ENCODE measurements at places on chromosomes 16 and 17.

- DNase-seq: no peak
Measured at GRCh38 chr16:7107436-7107835, 225.2 kb upstream of the RBFOX1 start.

DNA sequence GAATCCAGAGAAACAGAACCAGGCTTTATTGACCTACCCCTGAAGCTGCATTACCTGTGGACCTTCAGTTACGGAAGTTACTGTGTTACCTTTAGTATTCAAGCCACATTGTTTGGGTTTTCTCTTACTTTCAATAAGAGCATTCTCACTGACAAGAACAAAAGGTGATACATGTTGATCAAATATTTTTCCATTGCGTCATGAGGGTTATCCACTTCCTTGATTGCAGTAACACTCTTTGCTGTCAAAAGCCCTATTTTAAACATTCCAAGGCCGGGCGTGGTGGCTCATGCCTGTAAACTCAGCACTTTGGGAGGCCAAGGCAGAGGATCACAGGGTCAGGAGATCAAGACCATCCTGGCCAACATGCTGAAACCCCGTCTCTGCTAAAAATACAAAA is 28.6 kb upstream of the PAFAH1B1 start:
- no peak for DNase-seq

DNA sequence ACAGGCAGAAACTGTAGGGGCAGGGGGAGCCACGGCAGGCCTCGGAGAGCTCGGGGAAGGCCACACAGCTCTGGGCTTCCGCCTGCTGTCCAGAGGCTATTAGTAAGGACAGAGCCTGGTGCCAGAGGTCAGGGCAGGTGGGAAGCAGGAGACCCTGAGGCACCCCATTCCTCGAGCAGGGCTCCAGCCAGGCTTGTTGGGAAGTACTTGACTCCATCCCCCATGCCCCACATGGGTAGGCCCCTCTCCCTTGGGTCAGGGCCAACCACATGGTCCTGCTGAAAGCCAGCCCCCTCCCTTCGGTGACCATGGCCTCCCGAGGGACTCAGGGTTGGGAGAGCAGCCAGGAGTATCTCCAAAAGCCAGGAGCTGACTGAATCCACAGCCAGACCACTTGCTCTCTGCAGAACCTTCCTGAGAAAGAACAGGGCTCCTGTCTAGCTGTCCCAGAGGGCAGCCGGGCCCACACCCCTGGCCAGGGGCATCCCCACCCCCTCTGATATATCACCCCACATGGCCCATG is 17.4 kb upstream of the MPRIP start:
- DNase-seq: no peak

DNA sequence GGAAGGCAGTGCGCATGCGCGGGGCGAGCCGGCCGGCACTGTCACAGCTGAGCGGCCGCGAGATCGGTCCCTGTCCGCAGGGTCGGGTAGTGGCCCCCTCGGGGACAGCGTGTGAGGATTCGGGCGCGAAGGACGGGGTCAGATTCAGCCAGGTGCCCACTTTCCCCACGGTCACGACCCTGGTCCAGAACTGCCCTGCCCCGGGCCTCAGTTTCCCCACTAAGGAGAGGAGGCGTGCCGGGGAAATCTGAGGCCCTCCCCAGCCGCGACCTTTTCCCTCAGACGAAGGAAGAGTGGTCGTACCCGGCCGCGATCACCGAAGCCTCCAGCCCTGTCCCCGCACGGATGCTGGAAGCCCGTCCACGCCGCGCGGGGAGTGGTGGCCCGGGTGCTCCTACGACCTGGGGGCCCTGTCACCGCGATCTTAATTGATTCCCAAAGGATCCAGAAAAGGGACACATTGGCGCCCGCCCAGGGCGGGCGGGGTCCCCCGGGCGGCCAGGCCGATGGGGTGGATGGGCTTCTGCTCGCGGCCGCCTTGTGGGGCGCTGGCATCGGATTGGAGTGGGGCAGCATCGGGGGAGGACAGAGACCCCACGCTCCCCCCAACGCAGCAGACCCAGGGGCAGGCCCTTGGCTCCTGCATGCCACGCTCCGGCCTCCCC is 57.7 kb downstream of the SRL start:
- DNase-seq: no peak

DNA sequence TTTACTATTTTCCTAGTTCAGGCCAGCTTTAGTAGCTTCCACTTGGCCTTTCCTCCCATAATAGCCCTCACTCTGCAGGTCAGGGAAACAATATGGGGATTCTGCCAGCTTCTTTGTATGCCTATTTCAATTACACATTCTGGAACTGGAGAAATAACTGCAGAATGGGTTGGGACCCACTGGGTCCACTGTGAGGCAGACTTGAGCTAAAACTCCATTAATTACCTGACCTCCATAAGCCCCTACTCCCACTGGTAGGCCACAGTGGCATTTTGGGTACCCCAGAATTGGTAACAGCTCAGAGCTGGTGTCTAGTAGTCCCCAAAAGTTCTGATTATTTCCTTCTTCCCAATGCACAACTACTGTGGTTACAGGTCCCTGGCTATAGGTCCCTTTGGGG is 16.7 kb upstream of the TENT4B start:
- no peak for DNase-seq

GRCh38 chr16:11211977-11212797 is 43.8 kb downstream of the SOCS1 start:
- no peak for DNase-seq

DNA sequence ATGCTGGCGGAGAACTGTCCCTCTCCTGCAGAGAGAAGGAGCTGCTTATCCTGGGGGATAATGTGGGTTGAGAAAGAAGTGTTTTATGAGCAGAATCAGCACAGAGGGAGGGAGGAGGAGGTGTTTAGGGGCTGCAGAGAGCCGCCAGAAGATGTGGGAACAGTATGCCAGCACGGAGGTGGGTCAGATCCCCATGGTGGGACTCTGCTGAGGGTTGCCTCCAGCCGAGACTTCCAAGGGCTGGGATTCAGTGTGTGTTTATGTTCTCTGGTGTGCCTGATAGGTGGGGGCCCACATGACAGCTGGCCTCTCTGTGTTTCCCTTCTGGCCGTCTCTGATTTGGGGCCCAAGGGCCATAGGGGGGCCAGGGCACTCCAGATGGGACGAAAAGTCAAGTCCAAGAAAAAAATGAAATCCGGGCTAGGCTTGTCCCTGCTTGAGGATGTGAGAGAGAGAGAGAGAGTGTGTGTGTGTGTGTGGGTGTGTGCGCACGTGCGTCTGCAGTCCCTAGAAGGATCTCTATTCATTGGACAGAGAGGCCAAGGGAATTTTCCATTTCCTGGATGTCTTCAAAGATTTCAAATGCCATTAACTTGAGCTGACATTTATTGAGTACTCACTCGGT is 21.6 kb downstream of the PRKCB start:
- peak; percentile 76 for DNase-seq

DNA sequence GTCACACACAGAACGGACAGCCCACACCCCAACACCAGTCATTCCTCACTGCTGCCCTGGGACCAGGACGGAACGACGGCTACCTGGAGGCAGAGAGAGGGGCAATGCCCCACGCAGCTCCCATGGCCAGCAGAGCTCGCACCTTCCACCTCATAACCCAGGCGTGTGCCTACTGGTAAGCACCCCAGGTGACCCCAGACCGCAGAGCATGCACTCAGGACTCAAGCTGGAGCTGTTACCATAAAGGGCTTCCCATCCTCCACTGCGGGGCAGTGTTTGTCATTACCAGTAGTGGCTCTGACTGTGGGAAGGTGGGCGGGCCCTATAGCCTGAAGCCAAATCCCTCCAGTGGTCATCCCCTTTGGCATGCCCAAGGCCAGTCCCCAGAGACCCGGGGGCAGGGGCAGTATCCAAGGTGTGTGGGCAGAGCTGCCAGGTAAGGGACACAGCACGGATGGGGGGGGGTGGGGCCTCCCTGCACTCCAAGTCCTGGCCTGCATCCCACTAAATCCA is 4.7 kb upstream of the BCAR1 start:
- DNase-seq: peak; percentile 61

GRCh38 chr16:86786338-86786737 is 208.0 kb downstream of the FOXL1 start:
- no peak for DNase-seq

- no peak for DNase-seq
Measured at GRCh38 chr16:369866-370436, 387 bp downstream of the MRPL28 start.

- DNase-seq: no peak
Measured at GRCh38 chr17:41048441-41048840, 1.3 kb upstream of the KRTAP2-1 start.

DNA sequence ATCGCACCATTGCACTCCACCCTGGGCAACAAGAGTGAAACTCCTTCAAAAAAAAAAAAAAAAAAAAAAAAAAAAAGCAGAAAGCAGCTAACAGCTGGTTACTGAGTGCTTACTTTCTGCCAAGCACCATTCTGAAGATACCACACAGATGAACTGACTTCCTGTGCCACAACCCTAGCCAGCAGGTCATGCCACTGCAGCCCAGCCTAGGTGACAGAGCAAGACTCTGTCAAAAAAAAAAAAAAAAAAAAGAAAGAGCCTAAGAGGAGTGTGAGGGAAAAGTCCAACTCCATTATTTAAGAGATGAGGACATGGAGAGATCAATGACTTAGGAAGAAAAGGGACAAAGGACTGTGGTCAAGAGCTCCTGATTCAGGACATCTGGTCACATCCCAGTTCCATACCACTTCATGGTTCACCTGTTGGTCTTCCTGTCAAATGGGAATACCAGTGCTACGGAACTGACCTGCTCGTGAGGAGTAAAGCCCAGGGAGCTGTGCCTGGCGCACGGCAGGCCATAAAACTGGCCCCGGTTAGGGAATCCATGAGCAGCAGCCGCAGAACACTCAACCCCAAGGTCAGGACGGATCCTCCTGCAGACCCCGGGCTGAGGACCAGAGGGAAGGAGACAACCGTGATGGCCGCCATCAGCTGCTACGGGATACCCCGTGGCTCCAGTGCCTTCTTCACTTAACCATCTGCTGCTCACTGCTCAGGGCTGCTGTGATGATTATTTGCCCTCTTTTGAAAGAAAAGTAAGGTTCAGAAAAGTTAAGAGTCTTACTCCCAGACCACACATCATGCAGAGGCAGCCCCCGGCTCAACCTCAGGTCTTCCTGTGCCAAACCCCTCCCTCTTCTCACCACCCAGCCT is 950 bp downstream of the KLHDC4 start:
- DNase-seq: no peak

GRCh38 chr17:1156864-1157263 is 22.9 kb downstream of the ABR start:
- DNase-seq: no peak

DNA sequence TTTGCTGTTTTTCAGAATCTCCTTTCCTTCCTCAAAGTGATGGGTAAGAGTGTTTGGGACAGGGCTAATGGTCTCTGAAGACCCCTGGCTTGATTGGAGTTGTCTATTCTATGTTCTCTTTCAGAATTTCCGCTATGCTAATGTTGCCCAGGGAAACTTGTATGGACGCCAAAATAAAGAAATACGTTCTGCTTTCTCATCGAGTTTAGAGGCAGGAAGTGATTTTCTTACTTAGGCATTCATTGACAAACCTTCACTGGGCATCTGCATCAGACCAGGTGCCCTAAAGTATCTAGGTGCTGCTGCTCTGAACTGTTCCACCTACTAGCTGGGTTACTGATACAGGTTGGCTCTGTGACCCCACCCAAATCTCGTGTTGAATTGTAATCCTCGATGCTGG is 787.9 kb upstream of the EEF2KMT start:
- DNase-seq: no peak

DNA sequence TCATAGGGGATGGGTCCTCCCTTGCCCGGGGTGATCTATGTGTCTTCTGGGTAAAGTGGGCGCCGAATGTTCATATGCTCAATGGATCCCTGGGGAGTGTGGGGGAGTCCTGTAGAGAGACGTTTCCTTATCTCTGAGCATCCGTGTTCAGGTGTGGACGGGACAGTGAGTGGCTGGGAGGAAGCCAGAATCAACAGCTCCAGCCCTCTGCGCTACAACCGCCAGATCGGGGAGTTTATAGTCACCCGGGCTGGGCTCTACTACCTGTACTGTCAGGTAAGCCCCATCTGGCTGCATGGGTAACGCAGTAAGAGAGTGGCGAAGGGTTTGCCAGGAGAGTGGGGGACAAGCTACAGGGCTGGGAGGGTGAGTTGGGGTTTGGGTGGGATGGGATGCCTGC is 1.9 kb upstream of the TNFSF13 start:
- no peak for DNase-seq

DNA sequence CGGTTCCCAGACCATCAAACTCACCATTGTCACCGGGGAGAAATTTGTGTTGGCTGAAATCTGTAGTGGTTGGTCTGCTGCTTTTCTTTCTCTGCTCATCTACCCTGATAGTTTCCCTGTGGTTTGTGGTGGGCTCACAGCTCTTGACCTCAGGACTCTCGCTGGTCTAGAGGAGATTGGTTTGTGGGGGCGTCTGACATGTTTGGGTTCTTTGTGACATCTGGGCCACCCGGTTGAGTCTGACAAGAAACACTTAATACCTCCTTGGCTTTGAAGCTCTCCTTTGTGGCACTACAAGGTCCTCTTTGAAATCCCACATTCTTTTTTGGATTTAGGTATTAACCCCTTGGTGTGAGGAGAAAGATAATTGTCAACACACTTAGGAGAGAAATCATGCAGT is 662.0 kb downstream of the WWOX start:
- no peak for DNase-seq

GRCh38 chr16:86846136-86846535 is 267.8 kb downstream of the FOXL1 start:
- no peak for DNase-seq

DNA sequence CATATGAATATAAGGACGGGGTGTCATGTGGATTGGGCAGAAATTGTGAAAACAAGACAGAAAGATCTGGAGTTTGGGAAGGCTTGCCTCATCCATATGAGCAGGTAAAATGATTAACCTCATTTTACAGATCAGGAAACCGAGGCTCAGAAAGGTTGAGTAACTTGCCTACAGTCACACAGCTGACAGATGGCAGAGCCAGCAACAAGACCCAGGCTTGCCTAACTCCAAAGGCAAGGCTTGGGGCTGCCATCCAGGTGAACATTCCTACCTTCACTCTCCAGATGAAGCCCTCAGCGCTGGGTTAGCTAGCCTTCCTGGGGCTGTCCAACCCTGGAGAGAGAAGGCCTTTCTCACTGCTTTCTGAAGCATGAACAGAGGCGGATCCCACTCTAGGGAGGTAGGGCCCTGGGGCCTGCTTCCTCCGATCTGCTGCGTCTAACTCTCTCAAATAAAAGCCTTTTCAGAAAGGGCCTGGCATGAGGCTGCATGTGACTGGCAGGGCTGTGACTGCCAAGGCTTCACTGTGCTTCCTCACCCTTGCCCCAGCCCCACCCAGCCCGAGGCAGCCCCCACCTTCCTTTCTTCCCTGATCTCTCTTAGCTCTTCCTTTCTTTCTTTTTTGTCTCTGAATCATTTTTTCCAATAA is 107.8 kb downstream of the GNAO1 start:
- DNase-seq: peak; percentile 45

GRCh38 chr16:77158293-77158692 is 32.7 kb upstream of the MON1B start:
- no peak for DNase-seq

- DNase-seq: peak; percentile 43
Measured at GRCh38 chr16:69566240-69566980, 644 bp downstream of the NFAT5 start.
